ENCODE measurements at places on chromosomes 2 and 18.
A peak's percentile ranks its signal among the peaks of the same experiment; 100 is the strongest.

- no peak for DNase-seq
Observed at GRCh38 chr2:129912066-129912820, 67.2 kb upstream of the RAB6C start.

DNA sequence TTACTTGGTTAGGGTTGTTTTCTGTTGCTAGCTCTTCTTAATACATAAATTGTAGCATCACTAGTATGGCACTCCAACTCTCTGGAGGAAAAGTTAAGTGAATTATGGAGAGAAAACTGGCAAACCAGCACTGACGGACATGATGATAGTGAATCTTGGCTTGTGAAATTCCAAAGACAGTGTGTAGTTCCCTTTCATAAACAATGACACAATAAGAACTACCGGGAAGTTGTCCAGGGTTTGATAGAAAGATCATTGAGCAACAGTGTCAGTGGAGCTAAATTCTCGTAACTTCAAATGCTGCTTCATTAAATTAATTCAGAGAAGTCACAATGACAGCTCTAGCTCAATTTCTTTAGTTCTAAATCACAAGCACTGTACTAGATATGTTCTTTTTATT lies 66.5 kb downstream of the RIT2 start:
- DNase-seq = no peak

DNA sequence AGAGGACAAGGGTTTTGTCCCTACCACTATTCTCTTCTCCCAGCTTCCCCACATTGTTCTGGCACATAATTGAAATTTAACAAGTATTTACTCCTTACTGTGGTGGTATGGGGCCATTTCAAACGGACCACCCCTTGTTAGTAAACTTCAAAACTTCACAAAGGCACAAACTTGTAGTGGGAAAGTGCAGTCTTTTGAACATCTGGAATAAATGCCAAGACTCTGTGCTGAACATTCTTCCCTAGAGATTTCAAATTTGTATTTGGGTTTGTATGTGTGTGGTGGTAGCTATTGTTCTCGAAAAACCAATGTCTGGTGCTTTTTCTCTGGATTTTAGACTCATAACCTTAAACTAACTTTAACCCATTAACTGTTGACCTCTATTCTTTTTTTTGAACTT lies 151.6 kb downstream of the NRP2 start:
- DNase-seq = no peak

DNA sequence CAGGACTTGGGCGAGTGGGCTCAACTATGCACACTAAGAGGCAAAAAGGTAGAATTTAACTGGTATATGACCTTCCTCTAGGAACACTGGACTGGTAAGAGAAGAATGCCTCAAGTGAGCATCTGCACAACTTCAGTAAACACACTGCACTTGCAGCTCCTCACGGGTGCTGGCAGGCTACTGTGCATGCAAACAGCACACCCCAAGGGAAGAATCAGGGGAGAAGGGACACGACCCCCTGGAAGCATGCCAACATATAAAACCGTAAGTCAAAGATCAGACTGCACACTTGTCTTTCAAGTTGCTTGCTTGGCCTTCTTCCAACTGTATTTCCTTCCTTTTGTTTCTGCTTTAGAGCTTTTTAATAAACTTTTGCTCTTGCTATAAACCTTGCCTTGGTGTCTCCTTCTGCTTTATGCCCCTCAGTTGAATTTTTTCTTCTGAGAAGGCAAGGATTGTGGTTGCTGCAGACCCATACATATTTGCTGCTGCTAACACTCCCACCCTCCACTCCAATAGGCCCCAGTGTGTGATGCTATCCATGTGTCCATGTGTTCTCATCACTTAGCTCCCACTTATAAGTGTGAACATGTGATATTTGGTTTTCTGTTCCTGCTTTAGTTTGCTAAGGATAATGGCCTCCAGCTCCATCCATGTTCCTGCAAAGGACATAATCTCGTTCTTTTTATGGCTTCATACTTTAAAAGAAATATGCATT lies 263.7 kb upstream of the SPOPL start:
- no peak for DNase-seq

- no peak for DNase-seq
Observed at GRCh38 chr2:122003196-122003940, 247.9 kb downstream of the TSN start.

GRCh38 chr2:44371445-44371844 lies 9.7 kb downstream of the CAMKMT start:
- DNase-seq = no peak

DNA sequence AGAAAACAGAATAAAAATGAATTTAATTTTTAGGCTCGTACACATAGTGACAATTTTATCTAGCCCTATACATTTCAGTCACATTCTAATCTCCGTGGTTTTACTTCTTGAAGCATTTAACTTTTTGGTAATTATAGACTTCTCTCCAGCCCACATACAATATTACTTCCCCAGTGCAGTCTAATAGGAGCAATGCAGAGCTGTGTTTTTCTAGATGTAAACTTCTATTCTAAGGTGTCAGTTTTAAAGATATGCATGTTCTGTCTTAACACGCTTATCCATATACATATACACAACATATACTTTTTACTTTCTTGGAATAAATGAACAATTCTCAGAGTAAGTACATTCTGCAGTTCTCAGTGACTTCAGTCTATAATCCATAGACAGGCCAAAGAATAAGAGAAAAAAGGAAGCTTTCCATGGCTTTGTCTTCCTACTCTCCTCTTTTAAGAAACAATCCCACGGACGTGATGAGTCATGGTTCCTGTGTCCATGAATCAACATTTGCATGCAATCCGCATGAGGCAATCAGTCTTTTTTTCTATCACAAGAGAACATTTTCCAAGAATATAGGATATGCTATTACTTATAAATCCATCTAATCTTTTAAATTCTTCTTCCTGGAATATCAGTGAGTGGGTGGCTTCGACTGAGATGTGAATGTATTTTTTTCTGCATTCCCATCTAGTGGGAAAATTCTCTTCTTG lies 42.8 kb downstream of the CCDC102B start:
- DNase-seq = no peak

- DNase-seq = peak; percentile 32
Observed at GRCh38 chr2:181677912-181678586, 2.3 kb downstream of the NEUROD1 start.

- DNase-seq = no peak
Observed at GRCh38 chr2:226644399-226644865, 155.2 kb downstream of the IRS1 start.

DNA sequence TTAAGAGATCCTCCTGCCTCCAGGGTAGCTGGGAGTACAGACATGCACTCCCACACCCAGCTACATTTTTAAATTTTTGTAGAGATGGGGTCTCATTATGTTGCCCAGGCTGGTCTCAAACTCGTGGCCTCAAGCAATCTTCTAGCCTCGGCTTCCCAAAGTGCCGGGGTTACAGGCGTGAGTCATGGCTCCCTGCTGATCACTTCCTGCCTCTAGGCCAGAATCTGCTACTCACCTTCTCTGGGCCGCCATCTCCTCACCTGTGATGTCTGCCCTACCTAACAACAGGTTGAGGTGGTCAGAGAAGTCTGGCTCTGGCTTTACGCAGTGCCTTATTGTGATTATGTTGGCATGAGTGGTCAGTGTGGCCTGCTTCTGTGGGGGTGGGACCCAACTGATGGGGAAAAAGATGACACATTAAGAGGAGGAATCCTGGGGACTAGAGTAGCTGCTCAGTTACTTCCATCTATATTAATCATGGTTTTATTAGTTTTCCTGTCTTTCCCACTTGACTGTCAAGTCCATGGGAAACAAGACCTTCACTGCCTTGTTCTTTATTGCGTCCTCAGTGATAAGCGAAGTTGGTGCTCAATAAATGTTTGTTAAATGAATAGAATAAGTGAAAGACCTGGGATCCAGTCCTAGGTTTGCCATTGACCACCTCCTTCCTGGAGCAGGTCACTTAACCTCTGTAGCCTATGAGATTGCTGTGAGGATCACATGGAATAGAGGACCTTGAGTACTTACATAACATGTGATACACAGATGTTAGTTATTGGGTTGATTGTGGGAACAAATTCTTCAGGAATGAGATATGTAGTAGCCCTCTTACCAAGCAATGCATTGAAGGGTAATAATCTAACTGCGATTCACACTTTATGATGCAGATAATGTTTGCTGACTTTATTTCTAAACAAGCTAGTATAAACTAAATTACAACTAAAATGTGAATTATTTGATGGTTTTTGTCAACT lies 15.7 kb downstream of the KCTD1 start:
- no peak for DNase-seq

DNA sequence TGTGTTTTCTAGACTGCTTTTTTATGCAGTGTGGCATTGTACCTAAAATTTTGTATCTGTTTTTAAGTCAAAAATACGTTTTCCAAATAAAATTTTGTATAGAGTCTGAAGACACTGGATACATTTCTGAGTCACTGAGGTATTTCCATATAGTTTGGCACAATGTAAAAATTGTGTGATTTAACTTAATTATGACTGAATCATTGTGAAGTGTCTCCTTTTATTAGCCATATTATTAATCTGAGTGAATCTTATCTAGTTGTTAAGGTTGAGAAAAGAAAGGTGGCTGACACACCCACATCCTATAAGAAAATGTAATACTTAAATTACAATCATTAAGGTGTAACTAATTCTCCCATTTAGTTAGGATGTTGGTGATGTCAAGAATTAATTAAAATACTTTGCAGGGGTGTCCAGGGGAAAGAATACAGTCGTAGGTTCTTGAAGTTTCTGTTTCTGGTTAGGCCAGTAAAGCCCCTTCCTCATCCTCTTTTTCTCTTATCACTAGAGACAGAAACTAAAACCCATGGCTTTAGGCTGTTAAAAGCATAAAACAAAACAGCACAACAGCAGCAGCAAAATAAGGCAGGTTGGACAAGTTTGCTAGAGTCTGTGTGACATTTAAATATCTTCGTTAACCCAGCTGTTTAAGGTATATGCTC lies 71.6 kb downstream of the UBE2E3 start:
- DNase-seq = no peak

GRCh38 chr18:77897606-77898005 lies 648.0 kb downstream of the GALR1 start:
- DNase-seq = no peak

DNA sequence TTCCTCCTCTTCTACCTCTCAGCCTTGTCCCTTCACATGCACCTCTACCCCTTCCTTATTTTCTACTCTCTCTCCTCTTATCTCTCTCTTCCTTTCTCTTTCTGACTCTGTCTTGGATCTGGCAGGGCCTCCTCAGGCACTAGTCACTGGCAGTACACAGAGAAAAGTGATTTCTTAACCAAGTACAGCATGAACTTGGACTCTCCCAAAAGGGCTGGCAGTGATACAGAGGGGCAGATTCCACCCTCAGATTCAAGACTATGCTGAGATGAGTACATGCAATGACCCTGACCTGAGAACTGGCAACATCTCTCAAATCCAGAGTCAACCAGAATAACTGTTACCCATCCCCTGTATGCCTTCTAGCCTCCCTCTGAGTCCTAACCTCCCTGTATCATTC lies 4.3 kb downstream of the AOX1 start:
- no peak for DNase-seq

DNA sequence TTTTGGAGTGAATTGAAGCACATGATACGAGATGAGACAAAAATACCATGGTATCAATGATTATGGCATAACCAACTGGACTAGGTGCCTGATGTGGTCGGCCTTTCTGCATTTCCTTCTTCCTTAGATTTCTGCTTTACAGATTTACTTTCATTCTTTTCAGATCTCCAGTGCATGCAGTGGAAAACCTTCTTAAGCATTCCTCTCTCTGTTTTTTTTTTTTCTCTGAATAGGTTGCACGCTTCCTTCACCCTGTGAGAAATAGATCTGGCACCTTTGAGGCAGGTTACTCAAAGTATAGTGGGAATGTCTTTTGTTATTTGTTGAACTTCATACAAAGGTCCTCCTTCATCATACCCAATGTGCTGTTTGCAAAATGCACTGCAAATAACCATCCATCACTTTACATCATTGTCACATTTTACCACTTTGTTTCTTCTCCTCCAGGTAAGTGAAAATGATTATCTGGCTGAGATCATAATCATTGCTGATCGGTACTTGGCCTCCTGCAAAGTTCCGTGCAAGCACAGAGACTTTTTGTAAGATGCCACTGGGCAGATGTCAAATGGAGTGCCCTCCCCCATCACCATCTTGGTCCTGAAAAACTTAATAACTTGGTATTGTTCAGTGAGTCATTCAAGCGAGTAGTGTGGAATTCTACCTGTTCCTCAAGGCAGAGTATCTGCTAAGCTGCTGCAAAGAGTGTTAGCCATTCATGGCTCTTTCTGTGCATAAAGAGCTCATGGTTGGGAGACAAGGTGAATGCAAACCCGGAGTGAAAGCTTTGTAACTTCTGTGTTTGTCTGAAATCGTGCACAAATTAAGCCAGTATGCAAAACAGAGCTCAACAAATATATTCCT lies 30.0 kb upstream of the KLHL14 start:
- no peak for DNase-seq

All from T-helper 9 cell (primary cell).